ENCODE measurements at places on chromosomes 12 and 14. TPM values are rescaled to one million over a fixed set of nuclear protein-coding genes. Genes with fewer than 3 reads are reported as not detected.

PRB2 gene
- total RNA-seq = not detected

DNA sequence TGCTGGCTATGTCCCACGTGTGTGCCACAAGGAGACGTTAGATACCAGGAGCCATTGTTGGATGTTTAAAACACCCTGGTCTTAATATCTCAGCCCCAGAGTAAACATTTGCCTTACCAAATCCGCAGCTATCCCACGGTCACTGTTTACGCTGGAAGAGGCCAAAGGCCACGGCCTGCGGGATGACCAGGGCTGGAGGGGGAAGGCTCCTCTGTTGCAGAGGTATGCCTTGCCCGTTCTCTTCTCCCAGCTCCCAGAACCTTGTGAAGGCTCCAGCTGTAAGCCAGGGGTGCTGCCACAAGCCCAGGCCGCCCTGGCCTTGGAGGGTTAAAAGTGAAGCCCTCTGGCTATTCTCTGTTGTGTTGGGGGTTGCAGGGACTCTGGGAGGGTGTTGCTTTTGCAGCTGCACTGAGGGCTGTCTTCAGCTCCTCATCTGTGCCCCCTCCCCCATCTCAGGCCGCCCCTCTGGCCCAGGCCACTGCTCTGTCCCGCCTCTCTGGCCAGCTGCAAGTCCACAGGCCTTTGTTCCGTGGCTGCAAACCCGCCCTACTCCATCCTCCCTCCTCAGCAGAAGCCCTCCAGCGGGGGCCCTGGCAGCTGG is 2.5 kb downstream of the PLEKHG3 start:
- no peak overlapping the region for H3K4me3 ChIP-seq
- no peak overlapping the region for H3K27ac ChIP-seq
- H3K4me1 ChIP-seq = peaks cover 42% of the 10 kb centered on the region
- no peaks in the 10 kb centered on the region for H3K36me3 ChIP-seq
- peaks cover 31% of the 10 kb centered on the region for H3K27me3 ChIP-seq

TAS2R43 gene
- total RNA-seq = not detected

GRCh38 chr12:31880340-31880739 is 78.9 kb upstream of the RESF1 start:
- H3K4me3 ChIP-seq = no peak overlapping the region
- peaks cover 26% of the 10 kb centered on the region for H3K4me1 ChIP-seq
- no peaks in the 10 kb centered on the region for H3K27me3 ChIP-seq
- H3K27ac ChIP-seq = no peak overlapping the region
- H3K36me3 ChIP-seq = peaks cover 24% of the 10 kb centered on the region
- DNase-seq = no peak

C12orf43 gene
- 14.1 TPM for total RNA-seq

- DNase-seq = peak; percentile 55
- peaks cover 2% of the 10 kb centered on the region for H3K4me1 ChIP-seq
- no peak overlapping the region for H3K27ac ChIP-seq
- no peak overlapping the region for H3K4me3 ChIP-seq
Observed at GRCh38 chr14:99619835-99620834, 16.1 kb upstream of the CCDC85C start.

SYT1 gene
- not detected for total RNA-seq

SPIC gene
- total RNA-seq = not detected

BDKRB2 gene
- total RNA-seq = 0.10 TPM

DNA sequence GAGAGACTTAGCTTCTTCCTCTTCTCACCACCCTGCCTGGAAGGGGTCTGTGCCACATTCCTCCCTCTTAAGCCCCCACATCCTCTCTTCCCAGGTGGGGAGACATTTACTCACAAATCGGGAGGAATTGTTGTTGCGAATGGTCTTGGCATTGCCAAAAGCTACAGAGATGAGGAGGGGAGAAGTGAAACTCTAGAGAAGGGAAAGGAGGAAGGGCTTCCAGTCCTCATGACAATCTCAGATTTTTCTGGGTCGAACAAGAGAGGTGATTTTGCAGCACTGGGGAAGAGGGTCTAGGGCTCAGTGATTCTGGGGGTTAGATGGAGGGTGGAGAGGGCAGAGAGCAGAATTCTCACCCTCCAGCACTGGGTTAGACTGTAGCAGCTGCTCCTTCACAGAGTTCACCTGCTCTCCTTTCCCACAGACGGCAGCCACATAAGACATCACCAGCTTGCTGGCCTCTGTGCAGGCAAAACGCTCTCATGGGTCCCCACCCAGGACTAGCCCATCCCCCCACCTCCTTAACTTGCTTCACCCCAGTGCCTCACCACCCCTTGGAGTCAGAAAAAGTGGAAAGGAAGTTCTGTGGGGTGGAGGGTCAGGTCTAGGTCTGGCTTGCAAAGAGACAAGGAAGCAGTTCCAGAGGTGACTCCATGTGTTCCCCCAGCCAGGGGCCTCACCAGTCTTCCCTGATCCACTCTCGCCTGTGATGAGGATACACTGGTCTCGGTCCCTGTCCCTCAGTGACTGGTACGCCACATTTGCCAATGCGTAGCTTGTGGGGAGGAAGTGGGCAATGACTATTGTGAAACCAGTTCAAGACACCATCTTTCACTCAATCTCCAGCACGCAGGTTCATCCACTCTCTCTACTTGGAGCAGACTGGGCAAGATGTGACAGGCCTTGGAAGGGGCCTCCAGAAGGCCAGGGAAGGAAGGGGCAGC is 2.7 kb downstream of the MYO1A start:
- peak; percentile 83 for DNase-seq
- no peak overlapping the region for H3K4me3 ChIP-seq
- H3K36me3 ChIP-seq = no peaks in the 10 kb centered on the region
- no peaks in the 10 kb centered on the region for H3K27me3 ChIP-seq

ACVRL1 gene
- not detected for total RNA-seq

DNA sequence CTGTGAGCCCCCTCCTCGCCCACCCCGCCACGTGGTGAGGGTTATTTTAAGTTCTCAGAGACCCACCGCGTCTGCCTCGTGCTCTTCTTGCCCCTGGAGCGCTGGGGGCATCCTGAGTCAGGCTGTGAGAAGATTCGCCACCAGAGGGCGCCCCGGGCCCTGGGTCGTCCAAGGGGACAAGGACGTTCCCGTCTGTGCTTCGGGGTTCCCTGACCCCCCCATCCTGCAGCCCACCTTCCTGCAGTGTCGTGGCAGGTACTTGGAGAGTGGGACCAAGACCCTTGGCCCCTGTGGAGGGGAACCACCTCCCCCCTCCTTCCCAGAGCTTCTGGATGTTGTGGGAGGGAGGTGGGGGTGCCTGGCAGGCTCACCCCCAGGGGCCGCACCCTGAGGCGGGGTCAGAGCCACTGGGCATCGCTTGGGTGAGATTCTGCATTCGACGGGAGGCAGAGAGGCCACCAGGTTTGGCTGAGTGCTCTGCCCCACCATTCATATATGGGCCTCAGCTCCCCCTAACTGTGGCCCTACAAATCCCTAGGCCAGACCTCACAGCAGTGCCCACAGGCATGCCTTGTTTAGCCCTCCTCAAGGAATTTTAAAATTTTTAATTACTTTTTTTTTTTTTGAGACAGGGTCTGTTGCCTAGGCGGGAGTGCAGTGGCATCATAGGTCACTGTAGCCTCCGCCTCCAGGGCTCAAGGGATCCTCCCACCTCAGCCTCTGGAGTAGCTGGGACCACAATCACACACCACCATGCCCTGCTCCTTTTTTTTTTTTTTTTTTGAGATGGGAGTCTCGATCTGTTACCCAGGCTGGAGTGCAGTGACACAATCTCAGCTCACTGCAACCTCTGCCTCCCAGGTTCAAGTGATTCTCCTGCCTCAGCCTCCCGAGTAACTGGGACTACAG is 17.0 kb downstream of the RHOF start:
- peak; percentile 94 for DNase-seq
- peaks cover 25% of the 10 kb centered on the region for H3K4me1 ChIP-seq
- H3K36me3 ChIP-seq = peaks cover 7% of the 10 kb centered on the region
- no peak overlapping the region for H3K4me3 ChIP-seq

GRCh38 chr12:18562531-18562930 is 175.3 kb downstream of the PLCZ1 start:
- no peak overlapping the region for H3K27ac ChIP-seq
- DNase-seq = no peak
- no peak overlapping the region for H3K4me3 ChIP-seq
- no peaks in the 10 kb centered on the region for H3K36me3 ChIP-seq

DNA sequence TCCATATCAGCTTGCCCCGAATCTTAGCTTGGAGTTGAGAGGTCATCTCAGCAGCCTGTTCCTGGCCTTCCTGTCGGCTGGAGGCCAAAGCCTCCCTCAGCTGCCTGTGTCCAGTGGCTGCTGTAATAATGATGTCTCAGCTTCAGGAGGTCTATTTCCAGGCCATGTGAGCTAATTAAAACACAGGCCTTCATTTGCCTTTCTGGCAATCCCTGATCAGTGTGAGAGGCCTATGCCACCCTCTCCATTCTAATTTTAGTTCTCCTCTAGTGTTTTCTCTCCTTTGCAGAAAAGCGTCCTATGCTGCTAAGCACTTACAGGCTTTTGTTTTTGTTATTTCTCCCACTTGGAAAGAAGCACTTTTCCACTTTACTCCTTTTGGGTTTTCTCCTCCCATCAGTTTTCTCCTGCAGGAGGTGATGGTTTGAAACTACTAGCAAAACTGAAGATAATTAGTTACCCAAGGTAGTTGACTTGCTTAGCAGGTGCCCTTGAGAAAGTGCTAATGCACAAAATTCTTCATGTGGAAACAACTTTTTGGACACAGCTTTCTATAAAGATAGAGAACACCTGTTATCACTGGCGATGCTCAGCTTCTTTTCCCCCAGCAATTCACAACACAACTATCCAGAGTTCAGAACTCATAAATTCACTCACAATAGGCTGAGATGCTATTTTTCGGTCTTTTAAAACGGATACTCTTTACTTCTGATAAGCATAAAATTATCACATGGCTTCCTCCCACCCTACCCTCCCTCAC is 255.3 kb upstream of the GARIN6 start:
- no peaks in the 10 kb centered on the region for H3K27me3 ChIP-seq
- no peak for DNase-seq
- H3K4me3 ChIP-seq = no peak overlapping the region
- no peak overlapping the region for H3K27ac ChIP-seq
- H3K4me1 ChIP-seq = no peaks in the 10 kb centered on the region

GRCh38 chr12:80195074-80195726 is 95.9 kb downstream of the OTOGL start:
- H3K4me3 ChIP-seq = no peak overlapping the region
- DNase-seq = peak; percentile 17
- H3K36me3 ChIP-seq = no peaks in the 10 kb centered on the region
- no peaks in the 10 kb centered on the region for H3K4me1 ChIP-seq

P2RX2 gene
- total RNA-seq = not detected

DNA sequence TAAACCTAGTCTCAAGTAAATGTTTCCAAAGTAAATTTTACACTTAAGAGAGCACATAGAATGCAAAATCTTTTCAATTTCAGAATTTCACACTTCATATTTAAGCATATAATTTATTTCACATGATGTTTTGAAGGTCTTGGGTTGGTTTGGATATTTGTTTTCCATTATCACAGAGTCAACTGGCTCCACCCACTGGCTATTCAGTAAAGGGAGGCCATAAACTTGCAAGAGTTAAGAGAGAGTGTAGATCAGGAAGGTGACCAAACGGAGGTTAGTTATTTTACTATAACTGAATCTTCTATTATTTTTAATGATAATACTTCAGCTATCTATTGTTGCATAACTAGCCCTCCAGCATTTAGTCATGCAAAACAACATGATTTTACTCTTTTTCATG is 6.2 kb upstream of the CPNE8 start:
- no peak overlapping the region for H3K4me3 ChIP-seq
- no peak overlapping the region for H3K27ac ChIP-seq
- peaks cover 6% of the 10 kb centered on the region for H3K4me1 ChIP-seq
- no peak for DNase-seq
- peaks cover 13% of the 10 kb centered on the region for H3K27me3 ChIP-seq
- no peaks in the 10 kb centered on the region for H3K36me3 ChIP-seq

GRCh38 chr12:91811481-91812287 is 334.0 kb downstream of the BTG1 start:
- peaks cover 9% of the 10 kb centered on the region for H3K36me3 ChIP-seq
- H3K27ac ChIP-seq = peak overlapping the region; percentile 76
- peak overlapping the region; percentile 23 for H3K4me3 ChIP-seq
- H3K27me3 ChIP-seq = no peaks in the 10 kb centered on the region

GRCh38 chr14:72495668-72496067 is 398.2 kb downstream of the DPF3 start:
- H3K27me3 ChIP-seq = no peaks in the 10 kb centered on the region
- no peak overlapping the region for H3K27ac ChIP-seq
- H3K4me3 ChIP-seq = no peak overlapping the region
- no peak for DNase-seq
- H3K36me3 ChIP-seq = no peaks in the 10 kb centered on the region

A2ML1 gene
- total RNA-seq = not detected

DNA sequence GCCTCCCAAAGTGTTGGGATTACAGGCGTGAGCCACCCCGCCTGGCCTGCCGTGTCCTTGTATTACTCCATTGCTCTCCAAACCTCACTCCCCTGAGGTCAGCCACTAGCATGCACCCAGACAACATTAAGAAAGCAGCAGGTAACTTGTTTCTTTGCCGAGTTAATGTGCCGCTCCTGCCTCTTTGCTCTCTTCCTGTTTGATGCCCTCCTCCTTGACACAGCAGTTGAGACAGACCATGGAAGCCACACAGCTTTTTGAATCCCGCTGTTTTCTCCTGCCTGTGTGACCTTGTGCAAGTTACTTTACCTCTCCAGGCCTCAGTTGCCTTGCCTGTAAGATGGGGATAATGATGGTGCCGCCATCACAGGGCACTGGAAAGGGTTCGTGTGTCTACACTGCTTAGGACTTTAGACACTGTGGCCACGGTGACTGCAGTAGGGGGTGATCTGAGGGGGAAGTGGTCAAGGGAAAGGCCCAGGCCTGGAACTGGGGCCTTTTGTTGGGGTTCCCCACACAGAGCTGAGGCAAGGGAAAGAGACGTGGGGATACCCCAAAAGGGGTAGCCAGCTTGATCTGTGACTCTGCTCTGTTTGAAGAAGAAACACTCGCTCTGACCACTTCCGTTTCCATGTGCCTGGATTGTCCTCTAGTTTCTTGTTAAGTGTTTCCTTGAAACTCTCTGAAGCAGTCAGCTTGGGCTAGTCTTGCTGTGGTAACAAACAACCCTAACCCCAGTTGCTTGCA is 69.3 kb downstream of the RIN3 start:
- H3K36me3 ChIP-seq = peaks cover 3% of the 10 kb centered on the region
- H3K27ac ChIP-seq = no peak overlapping the region
- H3K4me1 ChIP-seq = peaks cover 63% of the 10 kb centered on the region
- peak; percentile 58 for DNase-seq
- no peak overlapping the region for H3K4me3 ChIP-seq

DNA sequence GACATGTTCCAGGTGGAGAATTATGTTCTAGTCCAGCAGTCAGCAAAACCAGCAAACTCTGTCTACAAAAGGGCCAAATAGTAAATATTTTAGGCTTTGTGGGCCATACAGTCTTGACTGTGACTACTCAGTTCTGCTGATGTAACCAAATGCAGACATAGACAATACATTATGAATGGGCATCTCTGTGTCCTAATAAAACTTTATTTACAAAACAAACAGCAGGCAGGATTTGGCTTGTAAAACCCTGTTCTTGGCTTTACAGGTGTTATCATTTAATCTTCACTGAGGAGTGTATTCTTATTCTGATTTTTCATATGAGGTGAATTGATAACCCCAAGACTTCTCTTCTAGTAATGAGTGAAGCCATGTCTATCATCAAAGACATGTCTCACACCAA is 278.6 kb downstream of the DUSP6 start:
- no peaks in the 10 kb centered on the region for H3K27me3 ChIP-seq
- H3K4me1 ChIP-seq = peaks cover 32% of the 10 kb centered on the region
- no peaks in the 10 kb centered on the region for H3K36me3 ChIP-seq
- H3K4me3 ChIP-seq = no peak overlapping the region
- no peak for DNase-seq

GRCh38 chr12:48187916-48188695 is 4.7 kb downstream of the CCDC184 start:
- DNase-seq = no peak
- no peak overlapping the region for H3K4me3 ChIP-seq
- no peaks in the 10 kb centered on the region for H3K36me3 ChIP-seq
- H3K27ac ChIP-seq = no peak overlapping the region

All from activated naive CD4-positive, alpha-beta T cell treated with anti-CD3 and anti-CD28 coated beads for 36 hours (primary cell).